Dorsolateral prefrontal cortex (tissue), 122 donors: ENCODE measurements at places on chromosomes 7 and 10. TPM values are rescaled to one million over a fixed set of nuclear protein-coding genes. Genes with fewer than 3 reads are reported as not detected.
A peak's percentile ranks its signal among the peaks of the same experiment; 100 is the strongest.

GRCh38 chr7:117755136-117755535 lies 118.1 kb downstream of the CTTNBP2 start:
- DNase-seq = no peak

DNA sequence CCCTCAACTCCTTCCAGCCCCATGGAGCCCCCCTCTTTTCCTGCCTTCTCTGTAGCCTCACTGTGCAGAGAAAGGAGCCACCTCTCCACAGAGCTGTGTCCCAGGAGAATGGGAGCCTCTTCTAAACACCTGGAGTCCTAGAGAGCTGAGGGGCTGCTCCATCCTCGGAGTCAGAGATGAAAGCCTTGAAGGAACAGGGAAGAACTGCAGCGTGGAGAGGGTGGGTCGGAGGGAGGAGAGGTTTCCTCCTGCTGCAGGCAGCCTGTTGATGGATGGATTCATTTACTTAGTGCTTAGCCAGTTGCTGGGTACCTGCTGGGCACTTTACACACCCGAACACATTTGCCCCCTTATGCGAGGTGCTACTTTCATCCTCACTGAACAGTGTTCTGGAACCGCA lies 39.0 kb downstream of the C10orf120 start:
- DNase-seq = no peak

PDE1C gene
- 71.8 TPM for total RNA-seq

FBXL13 gene
- total RNA-seq = 3.9 TPM

MBL2 gene
- total RNA-seq = not detected

DNA sequence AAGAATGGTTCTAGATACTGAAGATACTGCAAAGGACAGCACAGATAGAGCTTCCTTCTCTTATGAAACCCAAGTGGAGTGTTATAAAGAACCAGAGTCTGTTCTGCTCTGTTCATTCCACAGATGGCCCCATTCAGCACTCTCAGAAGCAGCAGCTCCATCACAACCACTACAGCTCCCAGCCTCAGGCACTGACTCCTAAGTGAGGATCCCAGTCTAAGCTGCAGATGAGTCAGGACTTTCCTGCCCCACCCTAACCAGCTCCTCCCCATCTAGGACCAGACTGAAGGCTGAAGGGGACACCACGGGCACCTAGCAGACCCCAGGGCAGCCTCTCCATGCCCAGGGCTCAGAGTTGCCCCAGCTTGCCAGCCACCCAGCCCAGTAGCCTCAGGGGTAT lies 379.8 kb downstream of the GRID1 start:
- DNase-seq = no peak

- no peak for DNase-seq
Observed at GRCh38 chr10:113103131-113103840, 153.2 kb downstream of the TCF7L2 start.

AGBL3 gene
- 6.0 TPM for total RNA-seq

DNA sequence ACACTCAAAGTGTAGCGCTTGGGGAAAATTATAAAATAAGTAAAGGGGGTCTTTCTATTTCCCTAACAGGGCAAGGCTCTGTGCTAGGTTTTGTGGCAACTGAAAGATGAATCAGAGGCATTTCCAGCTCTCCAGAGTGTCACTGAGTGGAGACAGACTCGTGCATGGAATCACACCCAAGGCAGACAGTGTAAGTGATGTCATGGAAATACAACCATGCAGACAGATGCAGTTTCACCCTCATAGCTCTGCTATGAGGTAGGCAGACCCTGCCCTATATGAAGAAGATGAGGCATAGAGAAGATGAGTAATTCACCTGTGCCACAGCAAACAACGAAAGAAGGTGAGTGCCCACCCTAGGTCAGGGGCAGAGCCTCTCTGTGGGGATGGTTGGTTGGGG lies 57.2 kb upstream of the PITRM1 start:
- DNase-seq = no peak

- no peak for DNase-seq
Observed at GRCh38 chr10:3647074-3647473, 137.9 kb downstream of the KLF6 start.

DNA sequence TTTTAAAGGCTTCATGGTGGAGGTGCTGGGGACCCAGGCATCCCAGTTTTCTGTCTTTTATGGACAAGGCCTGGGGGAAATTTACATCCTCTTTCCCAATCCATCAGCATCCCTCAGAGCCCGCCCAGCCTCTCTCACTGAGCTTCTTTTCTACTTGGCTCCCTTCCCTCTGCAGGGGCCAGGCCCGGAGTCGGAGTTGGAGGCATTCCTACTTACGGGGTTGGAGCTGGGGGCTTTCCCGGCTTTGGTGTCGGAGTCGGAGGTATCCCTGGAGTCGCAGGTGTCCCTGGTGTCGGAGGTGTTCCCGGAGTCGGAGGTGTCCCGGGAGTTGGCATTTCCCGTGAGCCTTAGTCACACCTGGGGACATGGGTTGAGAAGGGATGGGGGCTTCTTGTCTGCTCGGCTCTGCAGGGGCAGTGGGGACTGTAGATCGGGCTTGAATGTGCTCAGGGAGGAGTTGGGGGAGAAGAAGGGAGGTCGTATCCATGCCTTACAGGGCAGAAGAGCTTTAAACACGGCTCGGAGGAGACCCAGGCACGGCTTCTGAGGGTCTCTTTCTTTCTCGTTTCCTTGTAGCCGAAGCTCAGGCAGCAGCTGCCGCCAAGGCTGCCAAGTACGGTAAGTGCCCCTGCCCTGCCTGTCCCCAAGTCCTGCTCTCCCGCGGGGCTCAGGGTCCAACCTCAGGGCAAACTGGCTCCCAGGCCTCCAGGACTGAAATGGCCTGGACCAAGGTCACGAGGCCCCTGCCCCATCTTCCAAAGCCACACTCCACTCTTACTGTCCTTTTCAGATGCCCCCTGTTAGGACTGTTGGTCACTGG lies 27.3 kb upstream of the LIMK1 start:
- DNase-seq = no peak

DNA sequence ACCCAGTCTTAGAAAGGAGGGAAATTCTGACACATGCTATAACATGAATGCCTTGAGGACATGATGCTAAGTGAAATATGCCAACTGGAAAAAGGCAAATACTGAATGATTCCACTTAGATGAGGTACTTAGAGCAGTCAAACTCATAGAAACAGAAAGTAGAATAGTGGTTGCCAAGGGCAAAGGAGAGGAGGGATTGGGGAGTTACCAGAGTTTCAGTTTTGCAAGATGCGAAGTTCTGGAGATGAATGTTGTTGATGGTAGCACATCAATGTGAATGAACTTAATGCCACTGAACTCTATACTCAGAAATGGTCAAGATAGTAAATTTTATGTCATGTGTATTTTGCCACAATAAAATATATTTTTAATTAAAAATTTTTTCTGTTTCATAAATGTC lies 38.9 kb downstream of the DRGX start:
- DNase-seq = no peak

AVPI1 gene
- 28.6 TPM for total RNA-seq

GRCh38 chr10:103277713-103278536 lies 987 bp downstream of the INA start:
- peak; percentile 45 for DNase-seq

DNA sequence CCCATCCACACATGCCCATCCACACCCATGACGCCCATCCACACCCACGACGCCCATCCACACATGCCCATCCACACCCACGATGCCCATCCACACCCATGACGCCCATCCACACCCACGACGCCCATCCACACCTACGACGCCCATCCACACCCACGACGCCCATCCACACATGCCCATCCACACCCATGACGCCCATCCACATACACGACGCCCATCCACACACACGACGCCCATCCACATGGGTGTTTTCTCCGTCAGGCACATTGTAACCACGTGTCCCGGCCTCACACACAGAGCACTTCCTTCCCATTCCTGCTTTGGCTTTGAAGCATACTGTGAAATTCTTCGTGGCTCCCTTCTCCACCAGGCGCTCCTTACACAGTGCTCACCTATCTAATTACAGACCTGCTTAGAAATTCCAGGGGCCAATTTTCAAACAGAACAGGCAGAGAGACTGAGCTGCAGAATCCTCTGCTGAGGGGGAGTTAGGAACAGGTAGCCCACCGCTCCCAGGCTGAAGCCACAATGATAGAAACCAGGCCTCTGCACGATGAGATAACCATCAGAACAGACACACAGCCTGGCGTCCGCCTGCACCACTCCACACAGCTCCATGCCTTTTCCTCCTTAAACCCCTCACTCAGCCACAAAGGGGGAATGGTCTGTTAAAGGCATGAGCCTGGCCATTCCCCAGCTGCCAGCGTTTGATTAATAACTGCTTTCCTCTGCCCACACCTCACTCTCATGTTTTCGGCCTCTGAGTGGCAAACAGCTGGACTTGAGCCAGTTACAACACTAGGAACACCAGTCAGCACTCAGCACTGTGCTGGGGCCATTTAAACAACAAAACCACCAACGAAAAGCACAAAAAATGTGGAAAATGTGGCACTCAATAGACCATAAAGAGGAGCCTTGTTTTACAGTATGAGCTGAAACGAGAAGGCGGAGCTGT lies 501.6 kb downstream of the PTPRN2 start:
- no peak for DNase-seq

CALN1 gene
- total RNA-seq = 37.4 TPM

DNA sequence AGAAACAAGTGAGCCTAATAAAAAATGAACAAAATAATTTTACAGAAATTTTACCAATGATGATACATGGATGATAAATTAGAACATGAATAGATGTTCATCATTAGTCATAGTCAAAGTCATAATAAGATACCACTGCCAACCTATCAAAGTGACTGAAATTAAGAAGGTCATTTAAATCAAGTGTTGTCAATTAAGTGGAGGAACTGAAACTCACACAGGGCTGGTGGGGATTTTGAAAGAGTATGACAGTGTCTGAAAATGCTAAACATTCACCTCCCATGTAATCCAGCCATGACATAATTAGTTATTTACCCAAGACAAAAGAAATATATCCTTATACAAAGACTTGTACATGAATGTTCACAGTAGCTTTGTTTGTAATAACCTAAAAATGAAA lies 57.1 kb upstream of the DYNC1I1 start:
- no peak for DNase-seq

DNA sequence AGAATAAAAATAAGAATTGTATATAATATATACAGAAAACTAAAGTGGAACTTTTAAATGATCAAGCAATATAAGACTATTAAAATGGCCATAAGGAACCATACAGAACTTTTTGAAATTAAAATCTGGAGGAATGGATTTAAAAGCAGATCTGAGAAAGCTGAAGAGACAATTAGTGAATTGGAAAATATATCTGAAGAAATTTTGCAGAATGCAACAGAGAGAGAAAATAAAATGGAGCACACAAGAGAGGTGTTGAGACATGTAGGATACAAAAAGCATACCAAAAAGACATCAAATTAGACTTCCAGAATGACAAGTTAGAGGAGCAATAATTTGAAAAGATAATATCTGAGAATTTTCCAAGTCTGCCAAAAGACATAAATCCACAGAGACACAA lies 169.6 kb downstream of the VTI1A start:
- no peak for DNase-seq

GRCh38 chr7:116689790-116690259 lies 17.8 kb downstream of the MET start:
- no peak for DNase-seq

GRCh38 chr7:151518105-151518946 lies 1.4 kb downstream of the RHEB start:
- peak; percentile 35 for DNase-seq

DNA sequence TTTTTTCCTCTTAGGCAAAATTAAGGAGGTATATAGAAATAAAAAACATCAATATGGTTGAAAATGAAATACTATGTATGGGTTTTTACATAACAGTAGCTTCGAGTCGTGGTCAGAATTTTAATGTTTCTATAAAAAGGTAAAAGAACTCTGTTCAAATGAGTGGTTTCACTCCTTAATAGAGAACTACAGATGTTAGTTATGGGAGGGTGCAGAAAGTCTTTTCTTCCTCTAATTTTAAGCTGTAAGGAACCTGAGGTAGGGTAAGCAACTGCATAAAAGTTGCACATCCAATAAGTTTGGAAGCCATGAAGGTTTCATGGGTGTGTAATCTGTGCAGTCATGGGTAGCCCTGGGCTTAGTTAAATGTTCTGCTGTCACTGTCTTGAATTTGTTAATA lies 141.3 kb downstream of the SUGCT start:
- DNase-seq = no peak
